ENCODE measurements at places on chromosomes 5 and 9.
A peak's percentile ranks its signal among the peaks of the same experiment; 100 is the strongest.

DNA sequence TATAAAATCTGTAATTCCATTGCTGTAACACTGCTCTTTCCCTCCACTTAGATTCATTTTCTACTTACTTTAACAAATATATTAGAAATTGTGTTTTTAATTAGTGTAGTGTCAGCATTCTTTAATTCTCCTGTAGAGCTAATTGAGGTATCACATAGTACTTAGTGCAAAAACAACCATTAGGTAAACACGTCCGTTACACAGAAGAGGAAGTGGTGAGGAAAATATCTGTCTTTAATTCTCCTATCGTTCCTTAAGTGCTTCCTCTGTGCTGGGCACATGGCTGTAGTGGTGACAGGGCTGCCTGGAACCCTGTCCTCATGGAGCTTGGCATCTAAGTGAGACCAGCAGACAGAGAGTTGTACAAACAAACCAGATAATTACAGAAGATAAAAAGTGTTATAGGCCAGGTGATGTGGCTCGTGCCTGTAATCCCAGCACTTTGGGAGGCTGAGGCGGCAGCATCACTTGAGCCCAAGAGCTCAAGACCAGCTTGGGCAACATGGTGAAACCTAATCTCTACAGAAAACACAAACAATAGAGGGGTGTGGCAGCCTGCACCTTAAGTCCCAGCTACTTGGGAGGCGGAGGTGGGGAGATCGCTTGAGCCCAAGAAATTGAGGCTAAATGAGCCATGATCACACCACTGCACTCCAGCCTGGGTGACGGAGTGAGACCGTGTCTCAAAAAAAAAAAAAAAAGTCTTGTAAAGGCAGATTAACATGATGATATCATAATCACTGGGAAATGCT, 36.4 kb downstream of the PARP8 start:
- DNase-seq: no peak

GRCh38 chr9:35905051-35905781, 786 bp upstream of the HRCT1 start:
- DNase-seq: no peak

DNA sequence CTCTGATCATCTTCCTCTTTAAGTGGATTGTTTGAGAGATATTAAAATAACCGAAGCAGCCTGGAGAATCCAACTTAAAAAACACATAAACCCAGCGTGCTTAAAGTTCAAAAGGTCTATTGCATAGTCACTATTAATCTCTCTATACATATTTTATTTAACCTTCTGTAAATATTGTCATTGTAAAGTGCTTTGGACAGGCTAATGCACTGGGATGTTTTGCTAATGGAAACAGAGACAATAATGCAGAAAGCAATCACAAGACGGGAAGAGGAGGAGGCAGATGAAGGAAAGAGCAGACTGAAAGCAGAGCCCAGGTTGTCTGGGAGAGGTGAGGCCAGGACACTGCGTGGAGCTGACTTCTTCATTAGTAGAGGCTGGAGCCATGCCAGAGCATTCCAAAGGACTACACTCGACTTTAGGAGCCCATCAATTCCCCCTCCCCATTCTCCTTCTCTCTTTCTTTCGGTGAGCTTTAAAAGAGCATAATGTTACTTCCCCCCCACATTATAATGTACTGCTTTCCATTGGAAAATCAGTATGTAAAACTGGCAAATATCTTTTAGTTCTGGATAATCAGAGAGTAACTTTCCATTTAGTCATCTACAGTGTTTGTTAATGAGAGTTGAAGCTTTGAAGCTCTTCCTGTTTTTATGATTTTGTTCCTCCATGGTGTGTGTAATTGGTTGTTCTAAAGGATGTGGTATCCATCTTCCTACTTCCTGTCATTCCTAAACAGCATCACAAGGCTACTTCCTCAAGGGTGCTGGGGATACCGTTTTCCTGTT, 307.3 kb upstream of the MPDZ start:
- DNase-seq: peak; percentile 46

DNA sequence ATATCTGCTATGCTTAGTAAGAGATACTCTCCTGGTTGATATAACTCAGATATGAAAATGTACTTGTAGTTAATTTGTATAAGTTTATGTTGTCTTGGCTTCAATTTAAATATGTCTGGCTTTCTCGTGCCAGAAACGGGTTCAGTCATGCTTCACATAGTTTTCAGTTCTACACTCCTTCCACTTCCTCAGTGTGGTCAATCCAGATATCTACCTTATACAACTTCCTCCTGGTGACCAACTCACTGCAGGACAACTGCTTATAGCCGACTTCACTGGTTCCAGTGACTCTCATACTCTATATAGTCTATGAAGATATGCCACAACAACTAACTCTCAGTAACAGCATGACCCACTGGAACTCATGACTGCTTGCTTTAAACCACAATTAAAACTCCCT, 690.4 kb downstream of the SLCO4C1 start:
- DNase-seq: no peak

GRCh38 chr5:137167187-137167586, 331.9 kb downstream of the SPOCK1 start:
- no peak for DNase-seq
